ENCODE measurements at places on chromosomes 1 and 21. TPM values are rescaled to one million over a fixed set of nuclear protein-coding genes. Genes with fewer than 3 reads are reported as not detected.

GRCh38 chr1:219813294-219813693 is 115.1 kb downstream of the SLC30A10 start:
- no peak for DNase-seq

DNA sequence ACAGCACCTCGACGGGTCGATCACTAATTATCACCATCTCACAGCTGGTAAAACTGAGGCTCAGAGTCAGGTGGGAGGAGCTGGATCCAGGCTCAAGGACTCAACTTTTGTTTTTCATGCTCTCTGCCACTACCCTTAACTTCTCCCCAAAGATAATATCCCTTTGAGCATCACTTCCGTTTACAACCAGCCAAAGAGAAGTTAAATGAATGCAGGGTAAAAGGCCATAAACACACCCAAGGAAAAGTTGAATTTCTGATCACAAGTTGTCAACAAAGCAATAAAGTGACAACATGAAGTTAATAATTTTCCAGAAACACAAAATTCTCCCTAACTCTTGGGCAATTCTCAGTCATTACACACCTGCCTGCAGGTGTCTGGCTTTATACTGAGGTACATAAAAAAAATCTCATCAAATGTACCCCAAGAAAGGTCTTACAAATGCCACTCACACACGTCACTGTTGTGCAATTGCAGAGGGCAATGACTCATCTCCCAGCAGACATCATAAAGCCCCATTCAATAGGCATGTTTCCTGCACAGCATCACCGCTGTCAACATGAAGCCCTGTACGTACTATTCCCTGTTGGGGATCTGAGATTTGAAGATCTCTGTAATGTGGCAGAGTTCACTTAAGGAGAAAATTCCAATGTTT is 3.4 kb downstream of the OR2T11 start:
- DNase-seq = no peak

GRCh38 chr1:202656057-202656456 is 54.2 kb downstream of the SYT2 start:
- DNase-seq = no peak

The FCRLA gene
- 0.20 TPM for total RNA-seq

DNA sequence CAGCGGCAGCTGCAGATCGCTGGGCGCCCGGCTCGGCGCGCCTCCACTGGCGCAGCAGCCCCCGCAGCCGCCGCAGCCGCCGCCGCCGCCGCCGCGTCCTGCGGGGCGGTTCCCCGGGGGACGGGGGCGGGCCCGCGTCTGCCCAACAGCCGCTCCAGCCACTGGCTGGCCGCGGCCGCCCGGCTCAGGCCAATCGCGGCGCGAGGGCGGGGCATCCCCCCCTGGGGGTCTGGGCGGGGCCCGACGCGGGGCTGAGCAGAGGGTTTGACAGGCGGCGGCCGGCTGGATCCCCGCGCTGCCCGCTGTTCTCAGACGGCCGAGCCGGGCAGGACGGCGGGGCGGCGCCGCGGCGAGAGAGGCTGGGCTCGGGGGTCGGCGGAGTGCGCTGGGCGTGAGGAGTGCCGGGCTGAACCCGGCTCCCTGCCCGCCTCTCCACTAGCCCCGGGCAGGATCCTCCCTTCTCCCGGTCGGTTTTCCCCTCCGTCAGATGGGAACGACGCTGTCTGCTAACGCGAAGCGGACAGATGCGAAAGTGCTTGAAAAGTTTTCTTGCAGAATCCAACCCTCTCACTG is at the start of gene GLIS1:
Gene GLIS1 (minus strand): TSS at position 56 of the 573 bp plus-strand sequence. CDS start 1,100 bp downstream, outside the sequence.
- DNase-seq = peak; percentile 69

DNA sequence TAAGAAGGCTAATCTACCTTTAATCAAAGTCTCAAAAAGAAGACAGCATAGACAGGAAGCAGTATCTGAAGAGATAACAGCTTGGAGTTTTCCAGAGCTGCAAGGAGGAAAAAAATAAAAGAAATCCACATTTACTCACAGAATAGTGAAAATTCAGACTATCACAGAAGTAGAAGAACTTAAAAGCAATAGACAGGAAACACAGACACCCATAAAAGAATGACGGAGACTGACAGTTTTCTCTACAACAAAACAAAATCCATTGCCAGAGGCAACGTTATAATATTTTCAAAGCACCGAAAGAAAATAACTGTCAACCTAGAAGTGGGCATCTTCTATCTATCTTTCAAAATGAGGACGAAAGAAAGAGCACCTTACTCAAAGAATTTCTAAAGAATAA is 104.4 kb downstream of the DMRTB1 start:
- no peak for DNase-seq

DNA sequence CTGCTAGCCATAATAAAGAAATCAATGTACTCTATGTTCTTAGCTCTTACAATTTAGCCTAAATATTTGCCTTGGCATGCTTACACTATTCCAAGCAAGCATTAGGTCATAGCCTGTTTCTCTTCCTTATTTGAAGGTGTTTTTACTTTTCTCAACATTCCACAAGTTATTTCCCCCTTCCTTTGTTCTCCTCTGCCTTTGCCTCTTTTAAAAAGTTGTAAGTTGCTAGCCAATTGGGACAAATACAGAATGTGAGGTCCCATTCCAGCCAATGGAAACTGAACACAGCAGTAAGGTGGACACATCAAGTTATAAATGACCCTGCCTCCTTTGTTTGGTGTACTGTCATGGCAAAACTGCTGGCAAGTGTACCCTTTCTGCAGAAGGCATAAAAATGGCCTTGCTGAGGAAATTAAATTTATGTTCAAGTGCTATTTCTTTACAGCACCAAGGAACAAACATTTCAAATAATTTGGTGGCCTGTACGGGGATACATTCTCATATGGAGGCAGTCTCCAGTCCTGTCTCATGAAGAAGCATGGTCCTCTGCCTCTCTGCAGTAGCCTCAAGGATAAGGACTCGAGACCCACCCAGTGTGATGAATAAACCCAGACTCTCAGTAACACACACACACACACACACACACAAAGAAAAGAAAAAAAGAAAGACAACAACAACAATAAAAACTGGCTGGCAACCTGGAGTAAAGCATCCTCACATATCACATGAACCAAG is 28.8 kb upstream of the FMO1 start:
- DNase-seq = no peak

- DNase-seq = no peak
Measured at GRCh38 chr1:54284781-54285529, 85.0 kb downstream of the MRPL37 start.

The ARHGEF10L gene
- total RNA-seq = 52.2 TPM

DNA sequence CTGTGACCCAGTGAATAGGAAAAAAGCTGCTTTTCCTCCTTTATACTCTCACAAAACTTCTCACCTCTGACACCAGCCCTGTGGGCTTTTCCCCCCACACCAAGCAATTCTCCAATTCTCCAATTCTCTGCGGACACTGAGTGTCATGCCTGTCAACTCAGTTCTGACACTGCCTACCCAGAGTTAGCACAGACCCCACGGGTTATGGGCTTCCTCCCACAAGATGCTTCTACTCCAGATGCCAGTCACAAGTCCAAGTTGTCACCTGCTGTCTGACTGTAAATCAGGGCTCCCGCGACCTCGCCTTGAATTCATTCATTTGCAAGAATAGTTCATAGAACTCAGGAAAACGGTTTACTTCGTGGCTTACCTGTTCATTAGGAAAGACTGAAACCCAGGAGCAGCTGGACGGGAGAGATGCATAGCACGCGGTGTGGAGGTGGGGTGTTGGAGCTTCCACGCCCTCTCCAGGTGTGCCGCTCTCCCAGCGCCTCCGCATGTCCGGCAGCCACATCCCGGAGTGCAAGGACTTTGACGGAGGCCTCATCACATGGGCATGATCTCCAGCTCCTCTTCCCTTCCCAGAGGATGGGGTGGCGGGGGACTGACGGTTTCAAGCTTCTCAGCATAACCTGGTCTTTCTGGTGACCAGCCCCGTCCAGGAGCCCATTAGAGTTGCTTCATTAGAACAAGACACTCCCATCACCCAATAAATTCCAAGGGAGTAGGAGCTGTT is 154.7 kb downstream of the PGBD5 start:
- DNase-seq = no peak

The AVPR1B gene
- not detected for total RNA-seq

The SHISA4 gene
- total RNA-seq = 74.2 TPM

DNA sequence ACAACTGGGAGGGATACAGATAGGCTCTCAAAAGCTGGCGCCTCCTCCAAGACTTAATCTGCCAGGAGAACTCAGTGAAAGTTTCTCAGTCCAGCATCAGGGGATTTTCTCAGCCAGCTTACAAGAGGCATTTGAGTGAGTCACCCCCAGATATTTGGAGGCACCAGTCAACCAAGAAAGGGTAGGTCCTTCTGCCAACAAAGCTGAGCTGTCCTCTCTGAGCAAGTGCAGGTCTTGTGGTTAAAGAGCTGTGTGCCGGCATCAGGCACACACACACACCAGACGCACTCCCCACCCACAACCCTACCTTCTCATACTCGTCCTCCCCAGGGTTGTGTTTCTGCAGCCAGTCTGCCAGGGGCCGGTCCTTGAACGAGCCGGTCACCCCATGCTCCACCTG is 27.0 kb upstream of the PPP1R15B start:
- DNase-seq = peak; percentile 80

The FAM151A gene
- total RNA-seq = 0.63 TPM

The PROX1 gene
- total RNA-seq = 39.7 TPM

DNA sequence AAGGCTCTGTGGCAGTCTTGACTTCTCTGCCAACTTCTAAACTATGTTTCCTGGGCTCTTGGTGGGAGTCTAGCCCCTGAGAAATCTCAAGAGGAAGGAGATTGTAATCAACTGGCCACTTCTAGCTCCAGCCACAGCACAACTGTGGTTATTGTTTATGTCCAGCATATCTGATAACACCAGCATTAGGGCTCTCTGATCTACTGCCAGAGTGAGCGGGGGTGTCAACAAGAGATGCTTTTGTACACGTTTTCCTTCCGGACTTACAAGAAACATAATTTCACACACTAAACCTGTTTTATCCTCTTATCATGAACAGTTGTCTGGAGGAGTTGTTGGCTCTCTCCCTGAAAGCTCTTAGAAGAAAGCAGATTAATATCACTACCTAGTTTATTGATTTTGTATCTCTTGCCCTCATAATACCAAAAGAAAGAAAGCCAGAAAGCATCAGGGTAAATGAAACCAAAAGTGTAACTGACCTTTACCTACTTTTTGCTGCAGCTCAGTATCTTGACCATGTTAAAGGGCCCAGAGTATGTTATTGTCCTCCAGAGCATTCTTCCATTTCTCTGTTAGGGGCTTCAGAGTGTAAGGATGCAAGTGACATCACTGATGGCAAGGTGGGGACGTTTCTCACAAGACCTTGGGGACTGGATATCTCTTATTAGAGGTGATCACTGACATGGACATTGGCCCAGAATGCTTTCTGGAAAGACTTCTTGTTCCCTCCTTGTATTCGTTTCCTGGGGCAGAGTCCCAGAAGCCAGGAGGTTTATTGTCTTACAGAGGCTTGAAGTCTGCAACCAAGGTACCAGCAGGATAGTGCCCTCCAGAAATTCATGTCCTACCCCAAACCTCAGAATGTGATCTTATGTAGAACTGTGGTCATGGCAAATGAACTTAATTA is 9.6 kb upstream of the SH2D1B start:
- no peak for DNase-seq

GRCh38 chr1:246482805-246483568 is 24.1 kb downstream of the SMYD3 start:
- DNase-seq = no peak

The FAAH gene
- total RNA-seq = 10.5 TPM

The CDC7 gene
- total RNA-seq = 0.90 TPM

- no peak for DNase-seq
Measured at GRCh38 chr1:65812065-65812464, 19.4 kb downstream of the PDE4B start.

- no peak for DNase-seq
Measured at GRCh38 chr1:17404034-17404684, 32.2 kb downstream of the PADI6 start.

GRCh38 chr21:35019631-35020032 is 29.5 kb downstream of the RUNX1 start:
- no peak for DNase-seq

DNA sequence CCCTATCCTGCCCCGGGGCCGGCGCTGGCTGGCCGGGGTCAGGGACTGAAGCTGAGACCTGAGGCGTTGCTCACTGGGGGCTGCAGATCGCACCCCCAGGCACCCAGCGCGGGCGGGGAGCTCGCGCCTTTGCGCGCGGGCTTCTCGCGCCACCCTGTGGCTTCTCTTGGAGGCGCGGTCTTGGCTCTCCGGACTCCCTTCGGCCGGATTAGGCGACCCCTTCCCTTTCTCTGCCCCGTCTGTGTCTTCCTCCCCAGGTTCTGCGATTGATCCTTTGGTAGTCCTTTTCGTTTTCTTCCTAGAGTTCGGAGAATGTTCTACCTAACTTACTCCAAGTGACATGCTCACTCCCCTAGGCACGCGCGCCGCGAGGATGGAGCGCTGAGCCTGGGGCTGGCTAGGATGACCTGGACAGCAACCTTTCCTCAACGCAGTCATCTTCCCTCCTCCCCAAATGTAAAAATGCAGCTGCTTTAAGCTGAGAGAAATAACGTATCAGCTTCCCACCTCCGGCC is 495 bp upstream of the NTRK1 start:
- no peak for DNase-seq

DNA sequence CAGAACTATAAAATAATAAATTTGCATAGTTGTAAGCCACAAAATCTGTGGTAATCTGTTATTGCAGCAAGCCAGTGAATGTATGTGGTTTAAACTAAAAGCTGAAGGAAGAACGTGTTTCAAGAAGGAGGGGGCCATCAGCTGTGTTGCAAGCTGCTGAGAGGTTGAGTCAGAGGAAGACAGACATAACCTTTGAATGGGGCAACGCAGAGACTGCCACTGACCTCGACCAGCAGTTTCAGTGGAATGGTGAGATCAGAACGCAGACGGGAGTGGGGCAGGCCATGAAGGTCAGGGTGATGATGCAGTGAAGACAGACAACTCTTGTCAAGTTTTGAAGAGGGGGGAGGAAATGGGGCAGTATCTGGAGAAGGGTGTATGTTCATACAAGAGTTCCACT is 23.2 kb upstream of the QSOX1 start:
- no peak for DNase-seq

The NBPF4 gene
- total RNA-seq = not detected

- DNase-seq = no peak
Measured at GRCh38 chr1:46717654-46718053, 1.3 kb downstream of the EFCAB14 start.

The AGT gene
- 86.3 TPM for total RNA-seq

The MXRA8 gene
- total RNA-seq = 53.4 TPM

The NOS1AP gene
- 2.4 TPM for total RNA-seq

The CFAP74 gene
- not detected for total RNA-seq

DNA sequence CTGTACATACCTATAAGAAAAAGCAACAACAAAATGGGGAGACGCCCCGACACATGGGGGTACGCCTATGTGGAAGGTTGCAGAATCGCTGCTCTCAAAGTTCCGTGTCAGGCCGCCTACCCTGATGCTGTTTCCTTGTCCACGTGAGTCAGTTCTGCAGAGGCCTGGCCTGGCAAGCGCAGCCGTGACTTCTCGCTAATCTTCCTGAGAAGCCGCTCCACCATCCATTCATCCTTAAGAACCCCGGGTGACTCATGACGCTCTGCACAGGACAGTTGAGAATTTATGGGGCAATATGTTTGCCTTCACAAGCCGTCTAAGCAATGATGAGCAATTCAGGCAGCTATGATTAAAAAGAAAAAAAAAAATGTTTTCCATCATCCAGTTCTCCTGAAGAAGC is 122.3 kb upstream of the TMPRSS2 start:
- DNase-seq = no peak

Measured in right atrium auricular region (tissue), 2 donors.